Right atrium auricular region (tissue), 2 donors: ENCODE measurements at places on chromosomes 16 and 17. TPM values are rescaled to one million over a fixed set of nuclear protein-coding genes. Genes with fewer than 3 reads are reported as not detected.

Gene HSD17B1
- 0.78 TPM for total RNA-seq

Gene PIGW
- 2.8 TPM for total RNA-seq

Gene NGFR
- total RNA-seq: 16.7 TPM

Gene ERI2
- 4.9 TPM for total RNA-seq

Gene PLK1
- 3.3 TPM for total RNA-seq

Gene PRSS22
- not detected for total RNA-seq

Gene COG1
- total RNA-seq: 17.3 TPM

Gene CX3CL1
- total RNA-seq: 17.1 TPM

Gene ADAD2
- total RNA-seq: not detected
